Right atrium auricular region (tissue), 2 donors: ENCODE measurements at places on chromosomes 5 and 9. TPM values are rescaled to one million over a fixed set of nuclear protein-coding genes. Genes with fewer than 3 reads are reported as not detected.

Gene ZSWIM6
- 4.6 TPM for total RNA-seq

DNA sequence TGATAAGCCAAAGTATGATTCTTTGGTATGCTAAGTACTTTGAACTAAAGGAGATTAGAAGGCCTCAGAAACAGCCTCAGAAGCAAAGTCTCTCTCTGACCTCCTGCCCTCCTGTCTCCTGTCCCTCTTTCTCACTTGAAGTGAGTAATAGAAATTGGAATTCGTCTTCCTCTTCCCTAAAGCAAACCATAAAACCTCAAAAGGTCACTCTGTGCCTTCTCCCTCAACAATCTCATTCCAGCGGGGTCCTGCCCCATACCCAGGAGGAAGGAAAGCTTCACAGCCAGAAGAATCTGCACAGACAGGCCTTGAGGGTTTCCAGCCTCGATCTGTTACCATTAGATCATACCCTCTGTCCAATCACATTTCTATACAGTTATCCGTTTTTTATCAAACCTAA is 87.8 kb downstream of the HAPLN1 start:
- DNase-seq: no peak

DNA sequence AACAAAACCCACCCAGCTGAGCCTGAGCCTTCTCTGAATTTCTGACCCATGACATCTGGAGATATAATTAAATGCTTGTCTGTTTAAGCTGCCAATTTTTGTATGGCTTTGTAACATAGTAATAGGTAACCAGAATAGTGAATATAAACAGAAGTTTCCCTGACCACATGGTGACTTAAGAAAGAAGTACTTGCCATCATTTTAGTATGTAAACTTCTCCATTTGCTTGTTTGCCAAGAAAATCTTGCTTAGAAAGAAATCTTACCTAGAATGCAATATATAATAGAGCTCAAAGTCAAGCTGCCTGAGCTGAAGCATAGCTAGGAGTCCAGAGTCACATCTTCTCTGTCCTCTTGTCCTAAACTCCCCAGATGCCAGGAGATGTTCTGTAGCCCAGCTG is 117.0 kb downstream of the PCSK1 start:
- DNase-seq: no peak

- DNase-seq: no peak
These were observed 340.9 kb downstream of the KCNN2 start for GRCh38 chr5:114702731-114703130.

DNA sequence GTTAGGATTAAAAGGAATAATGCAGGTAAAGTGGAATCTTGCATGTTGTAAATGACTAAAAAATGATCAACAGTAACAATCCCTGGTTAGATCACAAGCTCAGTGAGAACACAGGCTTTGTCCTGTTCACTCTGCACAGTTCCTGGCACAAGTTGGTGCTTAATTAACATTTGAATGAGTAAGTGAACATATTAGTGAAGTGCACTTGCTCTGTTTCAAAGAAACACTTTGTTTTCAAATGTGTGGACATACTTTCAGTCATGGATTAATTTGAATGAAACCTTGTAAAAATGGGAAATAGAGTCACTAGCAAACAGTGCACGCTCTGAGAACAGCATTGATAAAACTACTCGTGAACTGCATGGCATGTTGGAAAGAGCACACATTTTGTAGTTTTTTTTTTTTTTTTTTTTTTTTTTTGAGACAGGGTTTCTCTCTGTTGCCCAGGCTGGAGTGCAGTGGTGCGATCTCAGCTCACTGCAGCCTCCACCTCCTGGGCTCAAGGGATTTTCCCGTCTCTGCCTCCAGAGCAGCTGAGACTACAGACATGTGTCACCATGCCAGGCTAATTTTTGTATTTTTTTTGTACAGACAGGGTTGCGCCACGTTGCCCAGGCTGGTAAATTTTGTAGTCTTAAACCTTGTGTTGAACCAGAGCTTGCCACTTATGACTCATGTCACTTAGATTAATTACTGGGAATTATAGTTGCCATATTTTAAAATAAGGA is 159.9 kb downstream of the LURAP1L start:
- no peak for DNase-seq

DNA sequence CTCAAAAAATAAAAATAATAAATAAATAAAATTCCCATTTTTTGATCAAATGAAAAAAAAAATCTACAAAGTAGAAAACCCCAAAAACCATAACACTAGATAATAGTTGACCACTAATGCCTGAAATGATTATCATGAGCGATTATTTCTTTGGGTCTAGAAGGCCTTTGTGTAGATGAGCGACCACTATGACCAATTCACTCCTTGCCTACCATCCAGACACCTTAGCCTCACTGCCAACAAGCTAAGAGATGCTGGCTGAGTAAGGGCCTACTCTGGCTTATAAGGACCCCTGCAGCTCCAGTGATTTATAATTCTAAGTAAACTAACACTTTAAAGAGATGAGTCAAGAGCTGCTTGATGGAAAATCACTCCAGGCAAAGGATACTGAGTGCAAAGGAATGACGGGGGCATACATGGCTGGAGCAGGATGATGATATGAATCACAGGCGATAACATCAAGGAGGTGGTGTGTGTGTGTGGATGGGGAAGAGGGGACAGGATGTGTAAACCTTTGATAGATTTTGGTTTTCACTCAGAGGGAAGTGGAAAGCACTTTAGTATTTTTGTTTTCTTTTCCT is 4.8 kb upstream of the F2RL1 start:
- DNase-seq: no peak

DNA sequence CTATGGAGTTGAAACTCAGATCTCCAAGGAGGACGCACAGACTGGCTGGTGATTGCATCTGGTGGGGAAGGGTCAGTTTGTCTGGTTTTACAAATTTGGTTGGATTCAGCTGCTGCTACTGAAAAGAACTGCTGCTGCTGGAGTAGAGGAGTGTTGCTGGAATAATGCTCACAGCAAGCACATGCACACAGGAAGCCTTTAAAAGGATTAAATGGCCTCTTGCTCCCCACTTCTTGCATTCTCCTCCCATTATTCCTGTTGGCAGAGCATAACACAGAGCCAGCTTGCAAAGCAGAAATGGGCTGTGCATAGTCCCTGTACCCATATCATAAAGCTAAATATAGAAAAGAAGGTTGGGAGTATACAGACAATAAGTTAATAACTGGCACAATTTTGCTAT is 16.6 kb downstream of the ZNF474 start:
- DNase-seq: no peak
